ENCODE measurements at places on chromosomes 7 and 10.

DNA sequence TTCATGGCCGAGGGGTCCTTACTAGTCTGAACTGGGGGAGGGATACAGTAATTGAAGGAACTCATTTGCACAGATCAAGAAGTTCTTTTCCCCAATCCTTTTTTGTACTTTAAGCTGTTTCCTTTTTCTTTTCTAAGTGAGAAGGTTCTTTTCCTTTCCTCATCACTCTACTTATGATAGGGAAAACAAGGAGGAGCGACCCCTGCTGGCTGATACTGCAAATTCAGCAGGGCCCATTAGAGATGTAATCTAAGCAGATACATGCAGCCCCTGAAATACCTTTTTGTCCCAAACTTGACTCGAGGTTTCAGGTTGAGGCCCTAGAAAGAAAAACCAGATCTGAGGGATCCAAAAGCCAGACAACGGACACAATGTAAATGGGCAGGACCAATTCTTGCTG is 305.5 kb downstream of the DNAJB9 start:
- DNase-seq: peak; percentile 2

DNA sequence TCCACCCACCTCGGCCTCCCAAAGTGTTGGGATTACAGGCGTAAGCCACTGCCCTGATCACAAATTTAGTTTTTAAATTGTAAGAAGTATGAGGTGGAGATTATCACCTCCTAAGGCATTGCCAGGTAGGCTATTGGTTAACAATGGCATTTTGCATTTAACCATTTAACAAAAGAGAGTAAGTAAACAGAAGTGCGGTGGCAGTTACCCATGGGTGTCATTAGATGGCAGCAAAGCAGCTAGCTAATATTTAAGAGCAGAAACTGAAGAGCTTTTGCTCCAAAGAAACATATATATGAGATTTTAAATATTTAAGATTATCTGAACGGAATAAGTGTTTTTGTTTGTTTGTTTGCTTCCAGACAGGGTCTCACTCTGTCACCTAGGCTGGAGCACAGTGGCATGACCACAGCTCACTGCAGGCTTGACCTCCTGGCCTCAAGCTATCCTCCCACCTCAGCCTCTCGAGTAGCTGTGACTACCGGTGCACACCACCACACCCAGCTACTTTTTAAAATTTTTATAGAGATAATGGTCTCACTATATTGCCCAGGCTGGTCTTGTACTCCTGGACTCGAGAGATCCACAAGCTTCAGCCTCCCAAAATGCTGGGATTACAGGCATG is 325.5 kb upstream of the C7orf33 start:
- no peak for DNase-seq

GRCh38 chr7:155567646-155568332 is 21.4 kb upstream of the CNPY1 start:
- DNase-seq: no peak

DNA sequence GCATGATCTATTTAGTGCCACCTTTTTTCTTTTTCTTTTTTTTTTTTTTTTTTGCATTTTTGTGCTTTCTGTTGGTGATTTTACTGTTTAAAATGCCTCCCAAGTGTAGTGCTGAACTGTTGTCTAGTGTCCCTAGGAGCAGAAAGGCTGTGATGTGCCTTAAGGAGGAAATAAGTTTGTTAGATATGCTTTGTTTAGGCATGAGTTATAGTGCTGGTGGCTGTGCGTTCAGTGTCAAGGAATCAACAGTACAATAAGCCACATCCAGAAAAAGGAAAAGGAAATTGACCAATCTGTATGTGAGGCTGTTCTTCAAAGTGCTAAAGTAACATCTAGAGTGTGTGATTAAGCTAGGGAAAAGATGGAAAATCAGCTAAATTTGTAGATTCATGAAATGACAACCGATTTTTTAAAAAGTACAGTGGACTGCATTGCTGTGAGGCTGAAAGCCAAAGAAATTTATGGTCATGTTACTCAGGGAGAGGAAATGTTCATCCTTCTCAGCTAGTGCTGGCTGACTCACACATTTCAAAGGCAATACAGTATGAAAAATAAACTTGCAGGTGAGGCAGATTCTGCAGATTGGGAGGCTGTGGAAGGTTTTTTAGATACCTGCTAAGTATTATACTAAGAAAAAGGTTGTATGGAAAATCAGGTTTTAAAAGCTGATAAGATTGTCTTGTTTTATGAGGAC is 122.7 kb upstream of the ADCY1 start:
- DNase-seq: no peak

- no peak for DNase-seq
Observed at GRCh38 chr7:127393368-127394058, 1.0 kb upstream of the ZNF800 start.

DNA sequence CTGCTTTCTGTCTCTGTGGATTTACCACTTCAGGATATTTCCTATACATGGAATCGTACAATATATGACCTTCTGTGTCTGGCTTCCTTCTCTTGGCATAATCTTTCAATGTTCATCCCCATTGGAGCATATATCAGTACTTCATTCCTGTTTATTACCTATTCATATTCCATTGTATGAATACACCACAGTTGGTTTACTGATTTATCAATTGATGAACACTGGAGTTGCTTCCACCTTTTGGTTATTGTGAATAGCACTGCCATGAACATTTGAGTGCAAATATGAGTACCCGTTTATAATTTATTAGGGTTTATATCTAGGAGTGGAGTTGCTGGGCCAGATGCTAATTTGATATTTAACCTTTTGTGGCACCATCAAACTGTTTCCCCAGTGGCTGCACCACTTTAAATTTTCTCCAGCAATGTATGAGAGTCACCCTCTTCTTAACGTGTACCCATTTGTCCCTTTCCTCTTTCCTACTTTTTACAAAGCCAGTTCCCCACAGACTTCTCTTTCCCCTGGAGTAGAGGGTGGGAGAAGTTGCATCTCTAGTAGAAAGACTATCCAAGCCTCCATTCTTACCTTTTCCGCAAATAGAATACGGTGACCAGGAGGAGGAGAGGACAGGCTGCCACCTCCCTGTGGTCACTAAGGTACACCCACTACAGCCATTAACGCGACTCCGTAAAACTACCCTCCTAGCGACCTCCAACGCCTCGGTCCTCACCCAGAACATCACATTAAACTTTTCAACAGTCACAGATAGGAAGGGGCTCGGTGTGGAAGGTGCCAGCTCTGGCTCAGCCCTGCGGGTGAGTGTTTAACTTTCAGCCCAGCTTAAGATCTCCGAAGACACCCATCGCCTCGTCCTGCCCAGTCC is 25.6 kb downstream of the SCD start:
- no peak for DNase-seq

DNA sequence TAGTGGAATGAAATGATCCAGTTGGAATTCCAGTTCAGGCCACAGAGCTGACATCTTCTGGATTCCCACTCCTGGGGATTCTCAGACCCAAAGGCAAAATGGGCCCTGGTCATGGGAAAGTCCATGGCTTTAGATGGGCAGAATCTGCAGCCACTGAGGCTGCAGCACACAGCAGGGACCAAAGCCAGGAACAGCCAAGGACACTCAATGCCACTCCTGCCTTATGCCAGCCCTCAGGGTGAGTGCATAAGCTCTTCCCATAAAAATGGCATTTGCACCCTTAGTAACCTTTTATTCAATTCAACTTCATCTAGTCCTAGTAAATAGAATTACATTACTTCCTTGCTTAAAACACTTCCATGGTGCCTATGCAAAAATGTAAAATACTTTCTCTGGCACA is 274.4 kb downstream of the KCNMA1 start:
- DNase-seq: no peak

- no peak for DNase-seq
Observed at GRCh38 chr10:69712342-69712741, 82.3 kb downstream of the FAM241B start.

DNA sequence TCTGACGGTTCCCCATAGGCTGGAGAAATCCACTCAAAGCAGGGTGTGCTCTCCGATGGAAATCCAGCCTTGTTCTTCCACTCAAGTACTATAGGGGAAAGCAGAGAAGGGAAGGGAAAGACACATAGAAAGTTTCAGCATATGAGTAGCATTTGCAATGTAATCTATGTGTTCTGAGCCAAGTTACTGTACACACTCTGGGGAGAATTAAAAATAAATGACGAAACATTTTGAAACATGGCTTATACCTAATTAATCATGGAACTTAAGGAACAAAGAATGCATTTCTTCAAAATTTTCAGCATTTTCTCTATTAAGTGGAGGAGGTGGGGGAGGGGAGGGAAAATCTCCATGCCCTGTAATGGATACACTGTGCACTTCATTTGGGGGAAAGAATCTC is 198.1 kb upstream of the HABP2 start:
- no peak for DNase-seq

DNA sequence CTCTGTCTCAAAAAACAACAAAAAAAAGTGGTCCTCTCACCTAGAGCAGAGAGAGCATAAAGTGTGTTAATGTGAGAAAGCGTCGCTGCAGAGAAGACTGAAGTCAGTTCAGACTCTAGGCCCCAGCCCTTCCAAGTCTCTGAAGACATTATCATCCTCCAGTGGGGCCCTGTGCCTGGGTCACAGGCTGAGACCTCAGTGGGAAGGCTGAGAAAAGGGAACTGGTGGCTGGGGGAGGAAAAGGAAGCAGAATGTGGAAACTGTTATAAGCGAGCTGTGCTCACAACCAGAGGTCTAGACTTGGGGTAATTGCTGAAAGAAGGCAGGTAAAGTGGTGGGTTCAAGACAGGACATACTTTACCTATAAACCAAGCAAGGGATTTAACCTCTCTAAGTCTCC is 4.9 kb upstream of the RRP12 start:
- DNase-seq: no peak

DNA sequence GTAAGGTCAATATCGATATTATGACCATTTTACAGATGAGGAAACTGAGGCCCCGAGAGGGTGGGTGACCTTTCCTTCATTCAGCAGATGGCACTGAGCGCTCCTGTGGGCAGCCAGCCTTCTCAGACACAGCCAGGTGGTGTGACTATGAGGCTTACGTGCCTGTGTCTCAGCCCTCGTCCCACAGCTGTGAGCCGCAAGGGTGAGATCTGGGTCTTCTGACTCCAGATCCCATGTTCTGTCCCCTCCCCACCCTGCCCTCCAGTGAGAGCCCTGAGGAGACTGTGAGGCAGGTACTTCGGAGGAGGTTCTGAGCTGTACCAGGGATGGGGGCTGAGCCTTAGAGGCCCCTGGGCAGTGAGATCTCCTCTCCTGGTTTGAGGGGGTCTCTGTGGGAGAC is 613.8 kb upstream of the FOXK1 start:
- no peak for DNase-seq

DNA sequence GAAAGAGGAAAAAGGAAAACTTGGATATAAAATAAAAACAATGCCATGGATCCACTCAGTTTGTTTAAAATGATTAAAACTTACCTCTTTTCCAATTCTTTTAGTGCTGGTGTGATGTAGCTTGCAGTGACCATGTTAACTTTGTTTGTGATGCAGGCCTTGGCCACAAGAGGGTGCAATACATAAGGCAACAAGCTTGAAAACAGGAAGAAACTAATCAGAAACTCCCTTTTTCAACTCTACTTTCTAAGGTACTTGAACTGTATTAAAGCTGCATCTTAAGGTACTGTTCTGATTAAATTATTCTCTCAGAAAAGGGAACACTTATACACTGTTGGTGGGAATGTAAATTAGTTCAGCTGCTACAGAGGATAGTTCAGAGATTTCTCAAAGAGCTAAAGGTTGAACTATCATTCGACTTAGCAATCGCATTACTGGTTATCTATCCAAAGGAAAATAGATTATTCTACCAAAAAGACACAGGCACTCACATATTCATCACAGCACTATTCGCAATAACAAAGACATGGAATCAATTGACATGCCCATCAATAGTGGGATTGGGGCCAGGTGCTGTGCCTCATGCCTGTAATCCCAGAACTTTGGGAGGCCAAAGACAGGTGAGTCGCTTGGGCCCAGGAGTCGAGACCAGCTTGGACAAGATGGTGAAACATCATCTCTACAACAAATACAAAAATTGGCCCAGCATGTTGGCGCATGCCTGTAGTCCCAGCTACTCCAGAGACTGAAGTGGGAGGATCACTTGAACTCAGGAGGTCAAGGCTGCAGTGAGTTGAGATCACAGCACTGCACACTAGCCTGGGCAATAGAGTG is 50.9 kb downstream of the AASS start:
- peak; percentile 11 for DNase-seq

- DNase-seq: no peak
Observed at GRCh38 chr7:70104243-70104642, 506.0 kb downstream of the AUTS2 start.

DNA sequence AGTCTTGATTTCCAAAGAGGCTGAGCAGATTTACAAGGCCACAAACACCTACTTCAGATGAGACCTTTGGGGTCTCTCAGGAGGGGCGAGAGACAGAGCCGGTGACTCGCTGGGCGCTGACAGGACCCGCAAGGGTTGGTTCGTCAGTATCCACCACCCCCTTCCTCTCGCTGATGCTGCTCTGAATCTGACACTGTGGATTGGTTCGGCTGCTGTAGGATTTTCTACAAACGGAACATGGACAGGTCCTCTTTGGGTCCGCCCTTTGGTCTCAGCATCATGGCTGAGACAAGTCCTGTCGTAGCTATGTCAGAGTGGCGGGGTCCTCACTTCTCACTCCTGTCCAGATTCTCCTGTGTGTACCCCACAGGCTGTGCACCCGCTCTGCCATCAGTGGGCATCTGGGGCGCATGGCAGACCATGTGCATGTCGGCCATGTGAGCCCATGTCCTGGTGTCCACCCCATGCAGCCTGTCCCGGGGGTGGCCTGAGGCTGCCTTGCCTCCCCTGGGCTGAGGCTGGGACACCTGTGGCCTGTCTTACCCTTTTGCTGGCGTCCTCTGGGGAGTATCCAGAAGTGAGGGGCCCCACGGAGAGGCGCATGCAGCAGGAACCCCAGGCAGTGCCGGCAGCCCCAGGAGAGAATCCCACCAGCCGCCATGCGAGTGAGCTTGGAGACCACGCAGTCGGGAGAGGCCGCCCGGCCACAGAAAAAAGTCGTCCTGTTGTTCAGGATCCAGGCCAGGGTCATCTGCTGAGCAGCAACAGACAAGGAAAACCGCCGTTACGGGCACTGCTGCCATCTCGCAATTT is 21.6 kb upstream of the FAM20C start:
- DNase-seq: no peak

- no peak for DNase-seq
Observed at GRCh38 chr10:97267671-97268070, 24.8 kb downstream of the ARHGAP19 start.

GRCh38 chr7:104976966-104977636 is 36.9 kb upstream of the KMT2E start:
- DNase-seq: no peak

DNA sequence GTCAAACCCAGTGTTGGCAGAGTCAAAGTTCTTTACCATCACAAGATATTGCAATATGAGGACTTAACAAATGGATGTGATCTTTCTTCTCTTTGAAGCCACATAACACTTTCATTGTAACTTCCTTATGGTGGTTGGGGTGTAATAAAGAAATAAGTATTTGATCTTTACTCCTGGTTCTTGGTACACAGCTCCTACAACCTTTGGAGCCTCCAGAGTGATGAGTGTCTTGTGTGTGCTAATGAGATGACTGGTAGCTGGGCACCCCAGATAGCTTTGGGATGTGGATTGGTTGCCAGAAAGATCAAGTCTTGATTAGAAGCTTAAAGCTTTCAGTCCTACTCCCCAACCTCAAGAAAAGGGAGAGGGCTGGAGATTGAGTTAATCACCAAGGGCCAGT is 31.1 kb upstream of the YAE1 start:
- DNase-seq: no peak
